Fibroblast of skin of back (primary cell): ENCODE measurements at places on chromosomes 12 and 14.

GRCh38 chr12:2783936-2784600 is 10.7 kb upstream of the FKBP4 start:
- peak; percentile 40 for DNase-seq

DNA sequence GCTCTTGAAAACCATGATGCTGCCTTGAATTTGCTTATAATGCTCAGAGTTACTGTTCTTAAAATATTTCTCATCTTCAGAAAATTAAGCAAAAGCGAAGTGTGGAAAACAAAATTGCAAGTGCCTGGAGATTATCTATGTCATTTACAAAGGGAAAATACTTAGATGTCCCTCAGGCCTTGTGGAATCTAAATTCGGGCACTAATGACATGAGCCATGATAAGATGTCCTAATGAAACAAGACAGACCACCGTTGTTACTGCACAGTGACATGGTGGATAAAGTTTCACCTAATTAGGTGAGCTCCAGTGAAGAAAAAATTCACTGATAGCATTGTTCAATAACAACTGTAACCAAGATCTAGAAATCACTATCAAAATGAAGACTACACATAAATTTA is 30.4 kb downstream of the PPP1R13B start:
- no peak for DNase-seq

- no peak for DNase-seq
These were observed 287.3 kb downstream of the NAV3 start for GRCh38 chr12:78118036-78118435.

DNA sequence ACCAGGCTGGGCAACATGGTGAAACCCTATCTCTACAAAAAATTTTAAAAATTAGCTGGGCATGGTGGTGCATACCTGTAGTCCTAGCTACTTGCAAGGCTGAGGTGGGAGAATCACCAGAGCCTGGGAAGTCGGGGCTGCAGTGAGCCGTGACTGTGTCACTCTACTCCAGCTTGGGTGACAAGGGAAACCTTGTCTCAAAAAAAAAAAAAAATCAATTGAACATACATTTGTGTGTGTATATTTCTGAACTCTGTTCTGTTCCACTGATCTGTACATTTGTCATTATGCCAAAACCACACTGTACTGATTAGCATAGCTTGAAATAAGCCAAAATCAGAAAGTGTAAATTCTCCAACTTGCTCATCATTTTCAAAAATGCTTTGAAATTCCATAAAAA is 254.6 kb downstream of the SOX5 start:
- DNase-seq = no peak

GRCh38 chr12:68915055-68915454 is 17.9 kb downstream of the CPM start:
- DNase-seq = peak; percentile 94

- peak; percentile 65 for DNase-seq
These were observed 127.1 kb downstream of the CAPZA3 start for GRCh38 chr12:18864900-18865561.

DNA sequence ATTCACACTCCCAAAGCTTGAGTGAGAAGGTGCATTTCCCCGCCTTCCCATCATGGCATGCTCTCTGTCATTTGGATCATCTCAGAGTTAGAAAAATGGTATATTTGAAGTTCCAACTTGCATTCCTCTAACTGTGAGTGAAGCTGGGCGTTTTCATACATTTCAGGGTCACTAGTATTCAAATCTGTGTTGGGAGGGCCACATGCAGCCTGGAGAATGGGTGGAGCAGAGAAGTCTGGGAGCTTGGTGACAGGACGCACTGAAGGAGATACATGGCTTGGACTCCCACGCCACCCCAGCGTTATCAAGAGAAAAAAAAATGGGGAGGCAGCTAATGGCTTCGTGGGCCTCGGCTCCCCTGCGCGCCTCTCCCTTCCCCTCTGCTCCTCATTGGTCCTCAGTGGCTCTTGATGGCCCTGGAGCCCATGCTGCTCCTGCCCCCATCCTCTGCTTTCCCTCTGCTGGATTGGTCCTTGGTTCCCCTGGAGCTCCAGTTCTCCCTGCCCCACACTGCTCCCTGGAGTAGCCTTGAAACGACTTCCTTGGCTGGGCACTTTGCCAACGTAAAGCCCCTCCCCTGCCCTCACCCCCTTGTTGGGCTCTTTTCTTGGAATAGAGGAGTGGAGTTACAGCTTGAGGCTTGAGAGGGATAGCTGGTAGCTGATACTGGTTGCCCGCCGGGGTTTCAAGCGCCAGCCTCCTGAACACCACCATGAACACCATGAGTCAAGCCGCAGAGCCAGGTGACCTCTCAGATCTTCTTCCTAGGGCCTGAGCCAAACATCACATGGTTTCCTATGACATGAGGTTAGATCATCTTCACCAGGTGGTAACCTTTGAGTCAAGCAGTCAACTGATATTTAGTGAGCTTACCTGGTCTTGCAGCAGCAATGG is 139.6 kb downstream of the PRKCH start:
- DNase-seq = no peak

- no peak for DNase-seq
These were observed 11.3 kb downstream of the CACNA1C start for GRCh38 chr12:2064071-2064507.

DNA sequence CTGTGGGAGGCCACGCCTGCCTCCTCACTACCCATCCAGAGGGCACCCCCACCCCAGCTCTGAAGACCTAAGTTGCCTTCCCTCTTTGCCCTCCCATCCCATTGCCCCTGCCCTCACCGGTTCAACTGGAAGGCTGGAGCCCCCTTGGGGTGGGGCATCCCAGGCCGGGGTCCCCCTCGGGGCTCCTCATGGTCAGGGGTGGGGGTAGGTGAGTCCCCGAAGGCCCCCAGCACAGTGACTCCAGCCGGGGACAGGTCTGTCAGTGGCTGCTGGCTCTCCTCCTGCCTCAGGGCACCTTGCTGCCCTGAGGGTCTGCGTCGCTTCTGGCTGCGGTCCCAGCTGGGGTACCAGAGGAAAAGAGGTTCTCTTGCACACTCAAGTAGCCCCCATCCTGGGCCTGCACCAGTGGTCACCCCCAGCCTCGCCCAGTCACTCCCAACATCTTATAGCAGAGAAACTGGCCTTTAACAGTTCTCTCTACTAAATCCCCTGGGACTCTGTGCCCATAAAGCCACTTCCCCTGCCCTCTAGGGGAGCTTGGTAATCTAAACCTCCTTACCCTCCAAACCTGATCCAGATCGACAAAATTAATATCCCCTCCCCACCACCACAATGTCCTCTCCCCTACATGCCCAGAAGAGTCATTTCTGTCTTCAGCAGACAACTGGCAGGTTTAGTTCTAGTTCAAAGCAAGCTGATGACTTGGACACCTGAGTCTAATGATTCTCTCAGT is 5.1 kb downstream of the PIANP start:
- no peak for DNase-seq

GRCh38 chr12:102691773-102692555 is 211.6 kb upstream of the IGF1 start:
- DNase-seq = no peak

DNA sequence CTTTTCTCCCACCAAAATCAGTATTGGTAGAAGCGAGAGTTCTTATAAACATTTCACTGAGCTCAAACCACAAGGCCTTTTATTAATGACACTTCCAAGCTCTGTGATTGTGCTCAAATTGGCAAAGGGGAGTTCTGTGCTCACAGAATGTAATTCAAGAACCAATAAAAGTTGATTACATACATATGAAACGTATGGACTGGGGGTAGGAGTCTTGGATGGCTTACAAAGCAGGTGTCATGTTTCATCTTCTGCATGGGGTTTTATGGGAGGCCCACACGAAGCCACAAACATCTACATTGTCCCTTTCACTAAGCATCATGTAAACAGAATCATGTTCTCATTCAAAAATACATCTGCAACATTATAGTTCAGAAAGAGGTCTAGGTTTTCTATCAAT is 828.3 kb downstream of the VRK1 start:
- DNase-seq = no peak

GRCh38 chr12:94500831-94501567 is 41.3 kb upstream of the CEP83 start:
- no peak for DNase-seq
